ENCODE measurements at places on chromosomes 4 and X.

GRCh38 chr4:118279920-118280432 is 72.8 kb downstream of the PRSS12 start:
- DNase-seq, result no peak

DNA sequence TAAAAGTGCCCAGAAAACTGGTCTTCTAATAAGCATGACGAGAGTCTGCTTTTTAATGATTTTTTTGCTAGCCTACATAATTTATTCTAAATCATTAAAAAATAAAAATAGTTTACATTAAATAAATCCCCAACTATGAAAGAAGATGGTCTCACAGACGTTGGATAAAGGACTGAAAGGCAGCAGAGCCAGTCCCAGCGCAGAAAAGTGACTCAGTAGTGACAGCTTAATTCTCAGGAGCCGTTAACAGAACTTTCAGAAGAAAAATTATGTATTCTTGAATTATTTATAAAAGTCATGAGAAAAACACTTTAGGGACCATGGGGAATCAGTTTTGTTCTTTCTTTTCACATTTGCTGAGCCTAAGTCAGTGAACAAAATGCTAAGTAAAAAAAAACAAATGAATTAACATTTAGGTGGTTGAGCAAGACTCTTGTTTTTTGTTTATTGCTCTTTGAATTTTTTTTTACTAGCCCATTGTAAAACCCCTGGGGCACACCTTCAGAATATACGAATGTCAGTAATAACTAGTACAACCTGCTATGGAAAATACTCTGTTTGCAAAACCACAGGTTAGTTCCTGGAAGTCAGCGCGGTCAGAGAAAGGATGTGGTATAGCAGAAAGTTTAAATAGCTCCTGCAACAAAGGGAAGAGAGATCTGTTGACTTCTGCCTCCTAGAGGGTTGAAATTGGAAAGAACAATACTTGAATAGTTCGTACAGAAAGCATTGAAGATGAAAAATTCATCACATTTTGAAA is 50.4 kb upstream of the CCDC160 start:
- no peak for DNase-seq

GRCh38 chr4:153651587-153651986 is 32.5 kb upstream of the TLR2 start:
- DNase-seq, result no peak

DNA sequence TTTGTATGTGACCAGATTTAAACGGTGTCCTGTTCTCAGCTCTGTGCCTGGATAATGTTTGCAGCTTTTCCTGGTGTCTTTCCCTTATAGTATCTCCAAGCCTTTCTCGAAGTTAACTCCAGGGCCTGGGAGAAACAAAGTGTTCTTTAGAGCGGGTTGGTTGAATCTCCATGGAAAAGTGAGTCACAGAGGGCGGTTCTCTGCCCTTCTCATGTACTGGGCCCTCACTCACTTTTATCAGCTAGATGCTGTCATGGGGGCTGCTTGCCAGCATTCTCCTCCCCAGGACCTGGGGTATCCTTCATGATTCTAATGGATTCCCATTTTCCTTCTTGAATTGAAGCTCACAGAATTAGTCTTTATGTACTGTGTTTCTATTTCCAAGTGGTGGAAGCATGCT is 46.1 kb upstream of the MAGEC2 start:
- no peak for DNase-seq

- DNase-seq, result no peak
These were observed 840 bp upstream of the RPL34 start for GRCh38 chr4:108619372-108620100.

GRCh38 chr4:81096566-81096965 is 66.1 kb downstream of the BMP3 start:
- no peak for DNase-seq

DNA sequence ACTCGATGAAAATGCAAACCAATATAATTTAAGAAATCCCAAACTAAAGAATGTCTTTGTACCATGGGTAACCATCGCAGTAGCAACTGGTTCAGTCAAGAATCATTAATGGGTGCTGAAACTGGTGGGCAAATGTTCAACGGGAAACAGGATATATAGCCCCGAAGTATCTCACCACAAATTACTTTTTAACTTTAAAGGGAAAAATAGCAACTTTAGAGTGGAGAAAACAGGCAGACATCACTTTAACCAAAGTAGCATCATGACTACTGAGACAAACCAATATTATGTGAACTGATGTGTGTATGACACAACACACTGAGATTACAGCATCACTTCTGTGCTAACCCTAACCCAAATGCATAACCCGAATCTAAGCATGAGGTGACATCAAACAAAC is 33.8 kb upstream of the SLAIN2 start:
- no peak for DNase-seq

GRCh38 chrX:15973299-15973698 is 118.7 kb upstream of the AP1S2 start:
- no peak for DNase-seq

GRCh38 chr4:16588651-16589050 is 309.8 kb downstream of the LDB2 start:
- no peak for DNase-seq

- DNase-seq, result no peak
These were observed 22.8 kb upstream of the ADAMTS3 start for GRCh38 chr4:72591547-72592454.

Data from SW 1271 (cell line).